Activated CD4-positive, alpha-beta T cell treated with anti-CD3 and anti-CD28 coated beads for 36 hours (primary cell): ENCODE measurements at places on chromosomes 3 and 15. TPM values are rescaled to one million over a fixed set of nuclear protein-coding genes. Genes with fewer than 3 reads are reported as not detected.
A peak's percentile ranks its signal among the peaks of the same experiment; 100 is the strongest.

The CRABP1 gene
- 0.90 TPM for total RNA-seq

The GABRR3 gene
- not detected for total RNA-seq

The SLC28A1 gene
- not detected for total RNA-seq

- peak; percentile 62 for DNase-seq
Observed at GRCh38 chr3:51967384-51968169, at the start of gene PCBP4. Gene PCBP4 (minus strand): TSS chr3:51967454. CDS start chr3:51961240, 6,214 bp downstream.

- no peak for DNase-seq
Observed at GRCh38 chr15:69474291-69474690, 21.7 kb downstream of the RPLP1 start.

DNA sequence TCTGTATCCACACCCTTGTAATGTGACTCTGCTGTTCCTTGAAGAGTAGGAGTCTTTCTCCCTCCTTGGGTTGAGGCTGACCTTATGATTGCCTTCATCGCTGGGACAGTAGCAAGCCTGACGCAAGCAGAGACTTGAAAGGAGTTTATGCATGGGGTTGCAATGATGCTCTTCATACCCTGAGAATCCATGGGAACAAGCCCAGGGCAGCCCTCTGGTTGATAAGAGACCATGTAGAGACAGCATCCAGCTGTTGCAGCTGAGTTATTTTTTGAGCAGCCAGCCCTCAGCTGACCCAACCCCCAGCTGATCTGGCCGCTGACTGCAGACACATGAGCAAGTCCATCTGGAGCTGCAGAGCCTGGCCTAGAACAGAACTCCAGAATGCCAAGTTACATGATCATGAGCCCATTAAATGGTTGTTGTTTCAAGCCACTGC lies 60.6 kb upstream of the ARNT2 start:
- no peak for DNase-seq

GRCh38 chr3:57545636-57546268 lies 1.6 kb upstream of the DNAH12 start:
- DNase-seq = no peak
